ENCODE measurements at places on chromosomes 2 and 18.

GRCh38 chr2:96356889-96357288, 21.3 kb downstream of the NCAPH start:
- DNase-seq: no peak

DNA sequence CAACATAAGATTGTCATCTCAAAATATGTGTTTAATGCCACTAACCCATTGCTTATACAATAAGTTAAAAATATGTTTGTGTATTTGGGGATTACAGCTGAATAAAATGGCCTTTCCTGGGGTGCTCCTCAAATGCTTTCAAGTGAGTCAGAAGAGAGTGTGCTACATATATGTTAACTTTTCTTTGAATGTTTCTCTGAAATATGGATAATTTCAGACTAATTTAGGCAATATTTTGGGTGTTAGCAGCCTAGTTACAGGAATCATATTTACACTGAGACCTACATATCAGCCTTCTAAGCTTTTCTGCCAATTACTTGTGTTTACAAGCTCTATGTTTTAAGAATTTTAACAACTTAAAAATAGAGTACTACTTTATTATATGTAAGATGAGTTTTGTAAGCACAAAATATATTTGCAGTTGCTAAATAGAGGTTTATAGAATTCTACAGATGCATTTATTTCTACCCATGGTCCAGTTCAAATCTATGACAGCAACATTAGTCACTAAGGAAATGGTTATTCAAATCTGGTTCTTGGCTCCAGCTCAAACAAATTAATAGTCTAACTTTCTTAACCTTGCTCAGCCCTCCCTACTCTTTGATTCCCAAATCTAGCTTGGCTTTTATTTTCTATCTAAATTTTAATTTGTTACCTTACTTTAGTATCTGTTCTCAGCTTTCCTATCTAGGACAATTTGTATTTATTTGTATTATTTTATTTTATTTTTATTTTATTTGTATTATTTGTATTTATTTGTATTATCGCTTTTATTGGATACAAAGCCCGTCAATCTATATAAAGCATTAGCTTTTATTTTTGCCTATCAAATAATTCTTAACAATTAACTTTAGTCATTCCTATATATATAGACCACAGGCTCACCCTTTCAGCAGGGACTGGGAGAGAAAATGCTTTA, 48.9 kb downstream of the FSIP2 start:
- DNase-seq: no peak

DNA sequence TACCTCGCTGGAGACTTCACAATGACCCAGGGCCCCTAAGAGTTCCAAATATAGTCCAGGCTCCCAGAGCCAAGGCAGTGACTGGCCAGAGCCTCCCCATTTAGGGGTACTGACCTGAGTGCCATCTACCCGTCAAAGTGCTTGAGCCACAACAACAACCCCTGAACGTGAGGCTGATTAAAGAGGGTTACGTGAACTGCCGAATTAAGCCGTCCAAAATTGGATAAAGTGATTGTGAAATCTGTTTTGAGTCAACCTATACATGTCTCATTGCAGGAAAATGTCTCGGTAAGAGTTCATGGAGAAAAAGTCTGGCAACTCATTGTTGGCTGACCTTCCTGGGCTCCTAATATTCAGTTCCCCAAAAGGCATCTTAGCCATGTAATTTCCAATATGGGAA, 116.3 kb downstream of the TTC32 start:
- no peak for DNase-seq

DNA sequence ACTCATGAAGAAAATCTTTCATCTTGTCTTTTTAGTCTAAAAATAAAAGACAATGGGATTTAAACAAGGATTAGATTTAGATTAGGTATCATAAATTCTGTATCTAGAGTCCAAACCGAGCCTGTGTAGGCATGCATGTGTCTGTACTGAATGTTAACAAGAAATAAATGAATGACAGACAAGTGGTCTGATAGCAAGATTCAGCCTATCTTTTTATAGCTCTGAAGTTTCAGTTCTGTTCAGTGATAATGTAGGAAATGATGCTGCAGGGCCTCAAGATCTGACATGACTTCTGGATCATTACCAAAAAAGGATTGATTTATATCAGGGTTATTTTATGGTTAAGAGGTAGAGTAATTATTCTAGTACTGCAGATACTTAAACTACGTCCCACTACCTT, 137.0 kb upstream of the ATP5MC3 start:
- no peak for DNase-seq

DNA sequence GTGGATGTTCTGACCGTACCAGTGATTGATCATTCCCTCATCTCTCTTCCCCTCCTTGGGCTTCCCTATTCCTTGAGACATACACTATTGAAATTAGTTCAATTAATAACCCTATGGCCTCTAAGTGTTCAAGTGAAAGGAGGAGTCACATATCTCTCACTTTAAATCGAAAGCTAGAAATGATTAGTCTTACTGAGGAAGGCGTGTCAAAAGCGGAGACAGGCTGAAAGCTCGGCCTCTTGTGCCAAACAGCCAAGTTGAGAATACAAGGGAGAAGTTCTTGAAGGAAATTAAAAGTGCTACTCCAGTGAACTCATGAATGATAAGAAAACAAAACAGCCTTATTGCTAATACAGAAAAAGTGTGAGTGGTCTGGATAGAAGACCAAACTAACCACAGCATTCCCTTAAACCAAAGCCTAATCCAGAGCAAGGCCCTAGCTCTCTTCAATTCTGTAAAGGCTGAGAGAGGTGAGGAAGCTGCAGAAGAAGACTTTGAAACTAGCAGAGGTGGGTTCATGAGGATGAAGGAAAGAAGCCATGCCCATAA, 144.4 kb upstream of the LYPD6 start:
- DNase-seq: no peak

GRCh38 chr18:53644799-53645471, 579.5 kb downstream of the MBD2 start:
- no peak for DNase-seq

- no peak for DNase-seq
Observed at GRCh38 chr2:179272406-179273192, 8.0 kb upstream of the SESTD1 start.

GRCh38 chr18:75376004-75376403, 51.5 kb downstream of the SMIM21 start:
- no peak for DNase-seq

GRCh38 chr2:69624131-69624530, 19.4 kb downstream of the AAK1 start:
- no peak for DNase-seq

DNA sequence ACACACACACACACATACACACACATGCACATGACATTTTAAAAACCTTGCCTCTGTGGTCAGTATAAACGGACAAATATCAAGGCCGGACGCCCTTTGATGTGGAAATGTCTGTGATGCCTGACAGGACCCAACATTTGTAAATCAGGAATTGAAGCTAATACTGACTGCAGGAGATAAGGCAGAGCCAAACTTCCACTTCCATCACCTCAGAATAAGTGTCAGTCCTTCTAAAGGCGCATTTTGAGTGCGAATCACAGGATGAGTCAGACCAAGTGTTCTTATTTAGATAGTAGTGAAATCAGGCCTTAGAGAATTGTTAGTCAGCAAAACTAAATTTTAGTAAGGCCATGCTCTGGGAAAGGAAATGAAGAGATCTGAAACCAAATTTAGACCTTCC, 211.7 kb upstream of the LRATD1 start:
- DNase-seq: no peak

- DNase-seq: no peak
Observed at GRCh38 chr2:36058076-36058475, 297.5 kb upstream of the CRIM1 start.

DNA sequence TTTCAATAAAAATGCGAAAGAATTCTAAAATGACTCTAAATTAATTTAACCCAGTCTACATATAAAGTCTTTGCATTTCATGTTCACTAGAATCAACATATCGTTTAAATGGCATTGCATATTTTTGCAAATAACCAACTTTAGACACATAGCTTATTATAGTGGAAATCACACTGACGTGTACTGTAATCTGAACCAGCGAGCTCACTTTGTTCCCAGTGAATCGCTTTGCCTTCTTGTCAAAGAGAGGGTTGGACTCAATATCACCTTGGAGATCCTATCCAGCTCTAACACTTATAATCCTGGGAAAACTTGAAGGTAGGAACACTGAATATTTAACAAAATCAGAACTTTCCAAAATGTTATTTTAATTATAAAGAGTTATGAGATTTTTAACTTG, 108.2 kb downstream of the GALNT1 start:
- DNase-seq: no peak

DNA sequence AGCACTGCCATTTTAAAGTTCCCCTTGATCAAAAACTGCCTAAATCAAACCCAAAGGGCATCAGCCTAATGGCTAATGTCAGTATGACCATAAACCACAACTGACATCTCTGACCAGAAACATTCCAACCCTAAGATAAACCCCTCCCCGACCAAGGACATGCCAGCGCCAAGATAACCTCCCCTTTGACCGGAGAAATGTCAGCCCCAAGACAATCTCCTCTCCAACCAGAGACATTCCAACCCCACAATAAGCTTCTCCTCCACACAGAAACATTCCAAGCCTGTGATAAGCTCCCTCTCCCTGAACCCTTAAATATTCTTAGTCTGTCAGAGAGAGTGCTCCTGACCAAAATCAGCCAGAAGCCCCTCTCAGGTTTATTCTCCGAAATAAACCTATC, 188.3 kb upstream of the MSH6 start:
- DNase-seq: no peak

GRCh38 chr2:218710334-218710686, 325 bp upstream of the TTLL4 start:
- DNase-seq: peak; percentile 1

DNA sequence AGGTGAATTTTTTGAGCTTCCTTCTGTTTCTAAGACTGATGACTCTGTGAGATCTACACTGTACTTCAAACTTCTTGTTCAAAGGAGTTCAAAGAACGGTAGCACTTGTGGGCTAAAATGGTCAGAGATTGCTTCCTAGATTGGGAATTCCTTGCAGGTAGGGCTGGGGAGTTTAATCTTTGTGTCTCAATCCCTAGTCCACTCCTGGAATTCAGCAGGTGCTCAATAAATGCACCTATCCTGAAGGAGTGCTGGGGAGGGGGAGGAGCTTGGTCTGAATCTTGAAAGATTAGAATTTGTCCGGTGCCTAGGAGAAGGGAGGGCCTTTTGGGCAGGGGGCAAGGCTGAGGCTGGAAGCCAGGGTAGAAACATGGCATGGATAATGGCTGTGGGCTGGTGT, 34.6 kb downstream of the TMEM17 start:
- no peak for DNase-seq

DNA sequence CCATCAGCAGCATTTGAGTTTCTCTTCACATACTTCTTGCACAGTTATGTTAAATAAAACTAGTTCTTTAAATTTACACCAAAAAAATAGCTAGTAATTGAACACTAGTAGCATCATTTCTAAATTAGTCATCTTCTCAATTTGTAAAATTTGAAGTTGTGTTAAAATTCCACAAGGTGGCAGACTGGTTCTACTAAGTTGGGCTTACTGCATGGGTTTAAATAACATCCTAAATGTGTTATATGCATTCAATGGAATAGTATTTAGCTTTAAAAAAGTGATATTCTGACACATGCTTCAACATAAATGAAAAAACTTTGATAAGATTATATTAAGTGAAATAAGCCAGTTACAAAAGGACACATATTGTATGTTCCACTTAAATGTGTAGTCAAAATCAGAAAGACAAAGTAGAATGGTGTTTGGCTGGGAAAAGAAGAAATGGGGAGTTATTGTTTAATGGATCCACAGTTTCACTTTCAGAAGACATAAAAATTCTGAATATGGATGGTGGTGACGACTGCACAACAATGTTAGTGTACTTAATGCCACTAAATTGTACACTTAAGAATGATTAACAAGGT, 28.7 kb upstream of the RPRD1A start:
- DNase-seq: no peak

- DNase-seq: no peak
Observed at GRCh38 chr2:181915102-181915501, 23.6 kb downstream of the ITPRID2 start.

GRCh38 chr18:48947092-48947491, 3.7 kb downstream of the SMAD7 start:
- no peak for DNase-seq

GRCh38 chr2:232418466-232419244, 12.0 kb downstream of the ALPG start:
- no peak for DNase-seq

- DNase-seq: peak; percentile 22
Observed at GRCh38 chr2:29012211-29012681, 31.1 kb downstream of the TOGARAM2 start.

- DNase-seq: no peak
Observed at GRCh38 chr2:233227346-233227978, 24.0 kb upstream of the ATG16L1 start.

DNA sequence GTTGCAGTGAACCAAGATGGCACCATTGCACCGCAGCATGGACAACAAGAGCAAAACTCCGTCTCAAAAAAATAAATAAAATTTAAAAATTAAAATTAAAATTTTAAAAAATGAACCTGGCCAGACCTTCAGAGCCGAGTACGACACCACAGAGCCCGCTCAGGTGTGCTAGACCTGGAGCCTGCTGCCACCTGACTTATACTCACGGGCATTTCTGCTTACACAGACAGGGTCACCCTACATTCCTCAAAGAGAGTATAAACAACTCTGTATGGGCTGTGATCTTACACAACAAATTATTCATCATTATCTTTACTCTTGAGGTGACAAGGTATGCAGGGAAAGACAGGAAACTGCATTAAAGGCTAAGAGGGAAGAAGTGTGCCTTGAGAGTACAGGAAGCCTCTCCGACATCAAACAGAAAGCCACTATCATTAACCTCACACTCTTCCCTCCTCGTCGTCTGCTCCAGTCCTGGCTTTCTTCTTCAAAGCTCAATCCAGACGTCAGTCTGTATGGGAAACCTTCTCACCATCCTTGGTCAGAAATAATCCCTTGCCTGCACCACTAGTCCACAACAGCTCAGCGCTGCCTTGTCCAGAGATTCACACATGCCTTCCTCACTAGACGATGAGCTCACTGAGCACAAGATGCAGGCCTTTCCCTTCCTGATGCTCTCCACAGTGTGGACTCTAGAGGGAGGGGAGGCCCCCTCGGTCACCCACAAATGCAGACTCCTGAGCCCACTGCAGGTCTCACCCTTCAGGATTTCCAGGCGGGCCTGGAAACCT, 56.2 kb downstream of the UXS1 start:
- DNase-seq: peak; percentile 23

DNA sequence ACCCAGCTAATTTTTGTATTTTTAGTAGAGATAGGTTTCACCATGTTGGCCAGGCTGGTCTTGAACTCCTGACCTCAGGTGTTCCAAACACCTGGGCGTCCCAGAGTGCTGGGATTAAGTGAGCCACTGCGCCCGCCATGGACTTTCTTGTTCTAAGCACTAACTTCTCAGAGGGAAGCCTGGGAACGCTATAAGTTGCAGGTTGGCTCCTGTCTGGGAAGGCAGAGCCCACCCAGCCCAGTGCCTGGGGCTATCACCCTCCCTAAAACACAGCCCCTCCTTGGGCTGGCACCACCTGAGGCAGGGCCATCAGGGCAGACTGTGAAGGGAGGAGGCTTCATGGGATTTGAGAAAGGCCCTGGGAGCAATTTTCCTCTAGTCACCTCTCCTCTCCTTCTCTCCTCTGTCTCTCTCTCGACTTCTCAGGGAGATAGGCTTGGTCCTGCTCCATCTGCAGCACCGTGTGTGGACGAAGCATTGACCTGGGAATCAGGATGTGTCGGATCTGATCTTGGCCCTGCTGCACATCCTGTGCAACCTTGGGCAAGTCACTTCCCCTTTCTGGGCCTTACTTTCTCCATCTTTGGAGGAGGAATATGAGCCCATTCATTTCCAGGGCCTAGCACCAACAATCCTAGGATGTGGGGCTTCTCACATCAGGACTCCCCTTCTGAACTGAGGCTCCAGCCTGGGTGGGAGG, 10.9 kb downstream of the PSD4 start:
- DNase-seq: no peak

- DNase-seq: no peak
Observed at GRCh38 chr2:118300832-118301231, 212.6 kb downstream of the INSIG2 start.

All from T-helper 9 cell (primary cell).